Smooth muscle cell of trachea (primary cell): ENCODE measurements at places on chromosomes 16 and 17. TPM values are rescaled to one million over a fixed set of nuclear protein-coding genes. Genes with fewer than 3 reads are reported as not detected.

Gene PRPSAP2
- total RNA-seq = 25.8 and 37.8 TPM in 2 replicates

Gene CCL17
- not detected in 2 replicates for total RNA-seq

Gene TBC1D28
- total RNA-seq = not detected in 2 replicates

Gene MEOX1
- total RNA-seq = not detected in 2 replicates

Gene KCTD11
- total RNA-seq = 6.1 and 13.1 TPM in 2 replicates

Gene MT4
- not detected in 2 replicates for total RNA-seq

Gene PRSS33
- not detected in 2 replicates for total RNA-seq

Gene HS3ST4
- total RNA-seq = not detected in 2 replicates

Gene HOXB2
- total RNA-seq = 8.7 and 10.4 TPM in 2 replicates

Gene OGFOD3
- total RNA-seq = 36.2 and 64.2 TPM in 2 replicates

Gene GPRC5B
- 4.4 and 23.3 TPM in 2 replicates for total RNA-seq

Gene APOBR
- not detected in 2 replicates for total RNA-seq

Gene PFN1
- 605 and 662 TPM in 2 replicates for total RNA-seq

Gene RMI2
- 4.3 and 10.5 TPM in 2 replicates for total RNA-seq

Gene CISD3
- 3.8 and 6.9 TPM in 2 replicates for total RNA-seq

Gene PIGS
- total RNA-seq = 61.2 and 78.9 TPM in 2 replicates

Gene ITGAD
- total RNA-seq = not detected in 2 replicates

Gene KIF1C
- 65.3 and 110 TPM in 2 replicates for total RNA-seq

Gene SLFN11
- 70.8 and 90.3 TPM in 2 replicates for total RNA-seq

Gene GJC1
- total RNA-seq = 10.4 and 25.9 TPM in 2 replicates

Gene CCL11
- total RNA-seq = 1.7 TPM in 1 of 2 replicates, not detected in the other

Gene BCL6B
- total RNA-seq = 0.33 and 0.44 TPM in 2 replicates

Gene UMOD
- not detected in 2 replicates for total RNA-seq

Gene SLC16A3
- 80.3 and 222 TPM in 2 replicates for total RNA-seq

Gene STH
- total RNA-seq = not detected in 2 replicates

Gene SPATA32
- total RNA-seq = not detected in 2 replicates

Gene SULT1A2
- 0.15 TPM in 1 of 2 replicates, not detected in the other for total RNA-seq

Gene KRT17
- total RNA-seq = 1.5 and 15.1 TPM in 2 replicates

Gene CBFA2T3
- total RNA-seq = 0.17 TPM in 1 of 2 replicates, not detected in the other

Gene NPW
- total RNA-seq = 0.29 and 2.5 TPM in 2 replicates

Gene CX3CL1
- 0.33 and 0.58 TPM in 2 replicates for total RNA-seq

Gene IKZF3
- total RNA-seq = 0.33 TPM in 1 of 2 replicates, not detected in the other

Gene PIRT
- not detected in 2 replicates for total RNA-seq
